ENCODE measurements at places on chromosomes 4 and X. TPM values are rescaled to one million over a fixed set of nuclear protein-coding genes. Genes with fewer than 3 reads are reported as not detected.

The USP26 gene
- total RNA-seq: not detected

The TLR10 gene
- not detected for total RNA-seq

The GATA1 gene
- total RNA-seq: not detected

The RAB33A gene
- total RNA-seq: 1.5 TPM

The MED28 gene
- 12.6 TPM for total RNA-seq

The CSAG2 gene
- total RNA-seq: not detected

The GPR119 gene
- total RNA-seq: not detected

The NWD2 gene
- not detected for total RNA-seq

The CLDN34 gene
- total RNA-seq: not detected

The STATH gene
- total RNA-seq: not detected

The RPGR gene
- total RNA-seq: 5.2 TPM

The OTC gene
- total RNA-seq: not detected

The FAT1 gene
- total RNA-seq: 410 TPM

The BMX gene
- total RNA-seq: 0.11 TPM

The RPS6KA6 gene
- total RNA-seq: 6.8 TPM

The FRAS1 gene
- total RNA-seq: 0.11 TPM

The FUNDC1 gene
- 21.0 TPM for total RNA-seq

The NPNT gene
- 0.11 TPM for total RNA-seq

The VCX2 gene
- not detected for total RNA-seq

The SOWAHD gene
- total RNA-seq: 0.32 TPM

The MAD2L1 gene
- 10.1 TPM for total RNA-seq

The ASB5 gene
- 0.26 TPM for total RNA-seq

The ARAP2 gene
- total RNA-seq: 7.3 TPM

The TMEM35A gene
- total RNA-seq: 0.52 TPM

The CDX4 gene
- total RNA-seq: not detected

The GYPB gene
- total RNA-seq: not detected

The AKAP14 gene
- not detected for total RNA-seq

The FRMD7 gene
- 1.6 TPM for total RNA-seq

The PPP4R3C gene
- not detected for total RNA-seq
